ENCODE measurements at places on chromosomes 1 and 21.

DNA sequence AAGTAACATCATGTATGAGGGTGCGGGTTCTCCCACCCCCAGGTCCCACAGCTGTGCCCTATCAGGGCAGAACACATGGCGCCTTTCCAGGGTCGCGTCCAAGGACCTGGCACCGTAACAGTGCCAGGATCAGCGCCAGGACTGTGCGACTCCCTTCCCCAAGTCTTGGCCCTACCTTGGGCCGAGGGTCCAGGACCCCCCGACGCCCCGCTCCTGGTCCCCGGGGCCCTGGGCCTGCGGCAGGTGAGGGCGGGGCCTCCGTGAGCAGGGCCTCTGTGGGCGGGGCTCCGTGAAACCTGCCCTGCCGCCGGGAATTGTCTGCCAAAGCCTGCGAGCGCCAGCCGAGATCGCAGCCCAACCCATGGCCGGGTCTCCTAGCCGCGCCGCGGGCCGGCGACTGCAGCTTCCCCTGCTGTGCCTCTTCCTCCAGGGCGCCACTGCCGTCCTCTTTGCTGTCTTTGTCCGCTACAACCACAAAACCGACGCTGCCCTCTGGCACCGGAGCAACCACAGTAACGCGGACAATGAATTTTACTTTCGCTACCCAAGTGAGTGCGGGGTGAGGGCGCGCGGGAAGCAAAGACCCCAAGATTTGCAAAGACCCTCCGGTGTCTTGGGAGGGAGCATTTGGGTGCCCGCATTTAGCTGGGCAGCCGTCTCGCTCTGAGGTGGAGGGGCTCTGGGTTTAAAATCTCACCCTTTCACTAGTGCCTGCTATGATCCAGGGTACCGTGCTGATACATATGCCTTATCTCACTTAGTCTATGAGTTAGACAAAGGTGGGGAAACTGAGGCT lies at the start of gene RHBG:
RHBG (plus strand) TSS at position 323 of the 796 bp plus-strand sequence; CDS start at position 362, 39 bp downstream.
- no peak for DNase-seq

DNA sequence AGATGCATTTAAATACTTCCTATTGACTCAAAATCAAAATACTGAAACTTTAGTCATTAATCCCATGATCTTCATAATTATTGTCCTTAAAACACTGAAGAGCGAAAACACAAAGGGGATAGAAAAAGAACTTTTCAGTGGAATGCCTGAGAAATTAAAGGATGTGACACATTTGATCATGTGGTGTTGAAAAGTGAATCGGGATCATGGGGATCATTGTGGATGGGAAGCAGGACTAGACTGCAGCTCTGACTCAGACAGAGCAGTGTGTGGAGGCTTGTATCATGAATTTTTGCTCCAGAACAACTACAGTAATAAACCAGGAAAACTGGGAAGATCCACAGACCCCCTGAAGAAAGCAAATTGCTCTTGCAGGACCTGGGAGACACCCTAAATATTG lies 161.1 kb upstream of the CXADR start:
- no peak for DNase-seq

- DNase-seq = no peak
Observed at GRCh38 chr1:29754573-29755375, 518.5 kb downstream of the PTPRU start.

DNA sequence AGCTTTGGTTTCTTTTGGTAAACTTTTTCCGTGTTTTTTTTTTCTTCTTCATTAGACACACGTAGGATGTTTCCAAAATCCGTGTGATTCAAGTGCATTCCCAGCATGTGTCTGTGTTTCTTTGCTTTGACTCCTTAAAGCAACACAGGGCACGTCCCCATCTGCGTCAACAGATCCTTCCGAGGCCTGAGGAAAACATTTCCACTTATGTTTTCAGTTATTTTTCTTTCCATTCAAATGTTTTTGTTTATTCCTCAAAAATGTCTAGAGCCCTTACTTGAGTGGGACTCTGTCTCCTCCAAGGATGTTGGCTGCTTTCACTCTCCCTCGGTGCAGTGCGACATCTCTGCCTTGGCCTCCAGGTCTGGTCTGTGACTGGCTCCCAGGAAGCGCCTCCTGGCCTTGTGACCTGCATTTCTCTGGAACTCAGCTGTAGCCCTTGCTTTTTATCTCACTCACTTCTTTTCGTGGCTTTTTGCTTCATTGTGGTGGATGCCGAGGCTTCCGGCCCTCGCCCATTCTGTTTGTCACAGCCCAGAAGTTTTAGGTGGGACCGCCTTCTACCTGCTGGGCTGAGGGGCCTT lies 31.3 kb upstream of the SLC19A1 start:
- DNase-seq = no peak

DNA sequence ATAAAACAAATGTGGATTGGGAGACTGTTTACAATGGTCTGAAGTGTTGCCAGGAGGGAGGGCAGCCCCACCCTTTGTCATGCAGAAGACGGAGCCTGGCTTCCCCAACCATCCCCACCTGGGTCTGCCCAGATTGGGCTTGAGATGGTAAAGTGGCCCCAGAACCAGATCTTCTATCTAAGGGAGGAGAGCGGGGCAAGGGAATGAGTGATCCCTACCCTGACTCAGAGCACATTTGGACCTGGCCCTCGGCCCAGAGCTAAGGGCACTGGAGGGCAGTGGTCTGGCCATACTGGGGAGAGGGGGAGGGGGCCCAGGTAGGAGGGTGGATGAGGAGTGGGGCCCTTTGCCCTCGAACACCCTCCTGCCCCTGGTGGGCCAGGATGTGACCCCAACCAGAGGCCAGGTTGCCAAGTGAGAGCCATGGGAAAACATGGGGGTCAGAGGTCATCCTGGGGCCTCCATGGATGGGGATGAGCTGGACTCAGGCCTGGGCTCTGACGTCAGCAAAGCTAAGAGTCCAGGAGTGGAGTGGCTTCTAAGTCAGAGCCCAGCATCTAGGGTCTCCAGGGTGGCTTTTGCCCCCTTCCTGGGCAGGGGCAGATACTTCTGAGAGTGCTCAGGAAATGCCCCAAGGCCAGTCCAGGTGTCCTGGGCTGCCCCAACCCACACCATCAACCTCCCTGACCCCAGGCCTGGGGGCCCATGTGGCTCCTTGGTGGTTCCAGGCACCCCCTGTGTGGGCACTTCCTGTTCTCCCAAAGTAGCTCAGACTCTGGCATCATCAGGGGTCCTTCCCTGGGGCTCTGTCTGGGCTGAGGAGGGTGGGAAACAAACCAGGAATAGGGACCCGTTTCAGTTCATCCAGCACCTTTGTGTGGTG lies 1.6 kb upstream of the LEFTY1 start:
- no peak for DNase-seq

DNA sequence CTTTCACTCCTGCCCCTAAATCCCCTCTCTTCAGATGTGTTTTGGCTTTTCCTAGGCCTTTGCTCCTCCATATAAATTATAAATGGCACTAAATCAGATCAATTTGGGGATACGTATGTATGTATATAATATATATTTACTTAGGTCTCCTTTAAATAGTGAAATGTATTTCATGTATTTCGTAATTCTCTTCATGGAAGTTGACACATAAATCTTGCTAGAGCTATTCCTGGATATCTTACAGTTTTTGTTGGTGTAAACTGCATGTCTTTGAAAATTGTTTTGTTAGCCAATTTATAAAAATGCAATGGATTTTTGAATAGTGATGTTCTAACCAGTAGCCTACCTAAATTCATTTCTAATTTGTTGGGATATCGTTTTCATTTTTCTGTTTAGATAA lies 9.0 kb downstream of the RPF1 start:
- DNase-seq = no peak

DNA sequence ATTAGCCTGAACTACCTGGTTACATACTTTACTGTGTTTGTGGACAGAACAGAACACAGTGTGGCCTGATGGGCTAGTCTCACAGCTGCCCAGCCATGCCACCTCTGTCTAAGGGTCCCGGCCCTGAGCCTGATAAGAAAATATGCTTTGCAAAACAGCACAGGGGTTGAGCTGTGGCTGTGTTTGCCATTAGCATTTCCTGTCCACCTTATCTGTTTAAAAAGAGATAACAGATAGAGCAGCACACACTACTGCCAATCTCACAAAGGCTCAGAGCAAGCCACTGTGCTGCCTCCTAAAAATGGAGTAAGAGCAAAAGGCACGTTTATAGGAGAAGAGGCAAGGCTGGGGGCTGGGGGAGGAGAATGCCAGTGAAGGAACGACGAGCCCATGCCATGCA lies 95.0 kb downstream of the SUSD4 start:
- DNase-seq = no peak

DNA sequence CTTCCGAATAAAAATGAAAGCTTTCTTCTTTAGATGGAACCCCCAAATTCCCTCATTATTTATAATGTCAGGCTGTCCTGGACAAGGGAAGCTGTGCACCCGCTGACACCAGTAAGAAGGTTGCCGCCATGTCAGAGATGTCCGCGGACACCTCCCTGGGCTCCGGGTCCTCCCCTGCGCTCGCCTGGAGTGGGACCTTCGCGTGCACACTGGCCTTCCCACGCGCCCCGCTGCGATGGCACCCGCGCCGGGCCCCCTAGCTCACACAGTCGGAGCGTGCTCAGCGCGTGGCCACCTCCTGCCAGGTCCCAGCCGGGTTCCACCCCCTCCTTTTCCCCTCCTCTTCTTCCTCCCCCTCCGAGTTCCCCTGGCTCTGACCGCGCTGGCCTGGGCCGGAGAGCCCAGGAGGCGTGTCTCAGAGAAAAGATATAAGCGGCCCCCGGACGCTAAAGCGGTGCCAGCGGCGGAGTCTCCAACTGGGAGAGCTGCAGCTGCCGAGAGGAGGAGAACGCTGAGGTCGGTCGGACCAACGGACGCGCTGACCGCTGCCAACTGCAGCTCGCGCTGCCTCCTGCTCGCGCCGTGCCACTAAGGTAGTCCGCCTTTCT lies at the start of gene G0S2:
G0S2 (plus strand) TSS at position 456 of the 608 bp plus-strand sequence. CDS start 273 bp downstream, outside the sequence.
- DNase-seq = no peak

- DNase-seq = no peak
Observed at GRCh38 chr21:17572431-17572830, 40.3 kb downstream of the BTG3 start.

GRCh38 chr1:9912264-9912936 lies 2.3 kb upstream of the CTNNBIP1 start:
- DNase-seq = no peak

- DNase-seq = no peak
Observed at GRCh38 chr21:24976238-24976637, 631.0 kb downstream of the MRPL39 start.

- no peak for DNase-seq
Observed at GRCh38 chr21:42102991-42103390, 31.9 kb downstream of the UMODL1 start.

GRCh38 chr1:31238986-31239613 lies 587 bp downstream of the NKAIN1 start:
- DNase-seq = no peak

GRCh38 chr1:44014365-44015104 lies 16.7 kb downstream of the SLC6A9 start:
- DNase-seq = no peak

DNA sequence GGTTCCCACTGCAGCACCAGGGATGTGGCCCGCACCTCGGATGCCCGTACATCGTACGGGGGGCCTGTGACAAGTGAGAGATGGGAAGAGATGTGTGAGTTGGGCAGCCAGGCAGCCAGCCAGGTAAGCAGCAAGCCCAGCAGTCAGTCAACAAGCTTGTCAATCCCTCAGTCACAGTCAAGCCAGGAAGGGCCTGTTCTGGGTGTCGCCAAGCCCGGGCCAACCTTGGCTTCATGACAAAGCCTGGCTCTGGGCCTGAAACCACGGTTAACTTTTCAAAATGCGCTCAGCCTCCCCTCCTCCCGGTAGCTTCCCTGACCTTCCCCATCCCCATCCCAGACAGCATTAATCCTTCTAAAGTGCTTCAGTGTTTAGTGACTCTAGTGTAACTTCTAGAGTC lies 31.8 kb downstream of the MYOM3 start:
- no peak for DNase-seq

DNA sequence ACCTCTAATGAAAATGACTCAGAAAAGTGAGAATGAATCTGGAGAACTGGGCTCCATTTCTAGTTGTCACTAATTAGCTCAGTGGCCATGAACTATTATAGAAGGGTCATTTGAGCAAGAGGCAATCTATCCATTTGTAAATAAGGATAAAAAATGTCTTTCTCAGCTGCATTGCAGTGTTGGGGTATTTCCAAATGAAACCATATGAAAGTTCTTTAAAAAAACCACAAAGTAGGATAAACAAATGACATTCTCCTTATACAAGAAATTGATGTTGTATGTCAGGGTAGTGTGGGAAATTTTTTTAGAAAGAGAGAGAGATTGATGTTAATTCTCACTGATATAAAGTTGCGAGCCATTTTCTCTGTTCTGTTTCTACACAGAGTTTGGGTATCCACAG lies 26.0 kb downstream of the FMO3 start:
- DNase-seq = no peak

GRCh38 chr1:156744786-156745419 lies 4.0 kb upstream of the MRPL24 start:
- DNase-seq = no peak

GRCh38 chr1:156385534-156386031 lies 16.6 kb downstream of the RHBG start:
- DNase-seq = peak; percentile 42

GRCh38 chr1:183385340-183386144 lies 32.6 kb downstream of the NMNAT2 start:
- DNase-seq = no peak

DNA sequence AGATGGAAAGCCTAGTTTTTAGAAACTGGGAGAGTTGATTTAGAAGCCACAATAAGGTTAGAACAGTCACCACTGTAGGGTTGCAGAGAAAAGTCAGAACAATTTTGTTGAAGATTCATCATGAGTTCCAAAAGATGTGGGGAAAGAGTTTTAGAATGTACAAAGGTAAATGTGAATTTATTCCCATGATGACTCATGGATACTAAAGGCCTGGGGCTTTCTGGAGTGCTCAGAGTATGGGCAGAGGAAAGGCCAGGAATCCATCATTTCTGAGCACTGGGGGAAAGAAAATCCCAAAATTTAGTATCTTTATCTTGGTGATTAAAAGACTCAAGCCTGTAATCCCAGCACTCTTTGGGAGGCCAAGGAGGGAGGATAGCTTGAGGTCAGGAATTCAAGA lies 17.8 kb downstream of the YBX1 start:
- DNase-seq = no peak

DNA sequence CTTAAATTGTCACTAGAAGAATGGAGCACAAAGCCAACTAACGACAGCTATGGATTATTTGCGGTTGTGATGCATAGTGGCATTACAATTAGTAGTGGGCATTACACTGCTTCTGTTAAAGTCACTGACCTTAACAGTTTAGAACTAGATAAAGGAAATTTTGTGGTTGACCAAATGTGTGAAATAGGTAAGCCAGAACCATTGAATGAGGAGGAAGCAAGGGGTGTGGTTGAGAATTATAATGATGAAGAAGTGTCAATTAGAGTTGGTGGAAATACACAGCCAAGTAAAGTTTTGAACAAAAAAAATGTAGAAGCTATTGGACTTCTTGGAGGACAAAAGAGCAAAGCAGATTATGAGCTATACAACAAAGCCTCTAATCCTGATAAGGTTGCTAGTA lies 13.5 kb downstream of the USP1 start:
- DNase-seq = no peak

DNA sequence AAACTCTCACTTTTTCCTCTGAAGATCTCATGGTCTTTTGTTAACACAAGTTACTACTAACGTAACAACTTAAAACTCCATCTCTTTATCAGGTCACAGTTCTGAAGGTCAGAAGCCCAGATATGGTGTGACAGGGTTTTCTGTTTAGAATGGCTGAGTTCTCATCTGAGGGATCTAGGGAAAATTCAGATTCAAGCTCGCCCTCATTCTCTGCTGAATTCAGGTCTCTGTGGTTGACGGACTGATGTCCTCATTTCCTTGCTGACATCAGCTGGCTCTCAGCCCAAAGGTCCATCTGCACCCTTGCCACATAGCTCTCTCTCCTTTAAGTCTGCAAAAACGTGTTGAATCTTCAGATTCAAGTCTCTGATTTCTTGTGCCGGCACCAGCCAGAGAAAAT lies 6.1 kb upstream of the NTPCR start:
- DNase-seq = no peak

GRCh38 chr1:5481889-5482288 lies 510.3 kb downstream of the NPHP4 start:
- DNase-seq = peak; percentile 9
